ENCODE measurements at places on chromosomes 1 and 21. TPM values are rescaled to one million over a fixed set of nuclear protein-coding genes. Genes with fewer than 3 reads are reported as not detected.
A peak's percentile ranks its signal among the peaks of the same experiment; 100 is the strongest.

- peak; percentile 86 for DNase-seq
Measured at GRCh38 chr1:95384567-95384966, 150.6 kb downstream of the RWDD3 start.

DNA sequence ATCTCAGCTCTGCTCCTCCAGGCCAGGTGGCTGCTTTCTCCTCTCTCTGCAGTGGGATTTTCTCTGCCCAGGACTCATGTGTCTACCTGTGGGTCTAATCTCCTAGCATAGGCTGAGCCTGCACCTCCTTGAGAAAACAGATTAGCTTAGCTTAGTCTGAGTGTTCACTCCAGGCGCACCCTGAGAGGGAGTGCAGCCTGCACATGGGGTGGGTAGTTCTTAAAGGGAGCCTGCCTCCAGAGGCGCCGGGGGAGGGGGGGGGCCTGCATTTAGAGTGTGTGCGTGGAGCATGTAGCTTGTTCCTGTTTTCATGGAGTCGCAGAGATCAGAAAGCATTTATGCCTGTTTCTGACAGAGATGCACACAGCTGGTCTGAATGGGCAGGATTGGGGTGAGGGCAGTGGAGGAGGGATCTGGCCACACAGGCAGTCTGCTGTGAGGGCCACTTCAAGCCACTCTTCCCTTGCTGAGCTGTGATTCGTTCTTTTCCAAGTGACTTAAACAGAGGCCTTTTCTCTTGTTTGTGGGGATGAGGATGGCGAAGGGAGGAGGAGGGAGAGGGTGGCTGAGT is 45.2 kb downstream of the GALNT2 start:
- no peak for DNase-seq

GRCh38 chr1:22503721-22504410 is 52.2 kb downstream of the ZBTB40 start:
- DNase-seq, result no peak

GRCh38 chr21:41760411-41760810 is 6.4 kb downstream of the RIPK4 start:
- no peak for DNase-seq

GRCh38 chr1:6645018-6645417 is 20.4 kb downstream of the THAP3 start:
- no peak for DNase-seq

DNA sequence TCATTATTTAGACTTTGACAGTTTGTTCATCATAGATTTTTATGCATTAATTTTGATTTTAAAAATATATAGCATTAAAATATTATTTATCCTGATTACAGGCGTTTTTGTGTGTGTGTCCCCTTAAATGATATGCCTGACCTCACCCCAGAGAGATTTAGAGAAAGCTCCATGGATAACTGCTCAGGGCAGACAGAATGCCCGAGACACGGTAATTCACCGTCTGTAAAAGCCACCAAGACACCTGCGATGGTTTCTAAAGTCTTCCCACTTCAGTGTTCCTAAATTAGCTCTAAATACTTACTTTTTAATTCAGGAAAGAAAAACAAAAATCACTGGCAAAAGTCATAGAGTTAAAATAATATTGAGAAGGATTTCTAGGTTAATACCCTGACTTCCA is 350.6 kb upstream of the RUNX1 start:
- no peak for DNase-seq

DNA sequence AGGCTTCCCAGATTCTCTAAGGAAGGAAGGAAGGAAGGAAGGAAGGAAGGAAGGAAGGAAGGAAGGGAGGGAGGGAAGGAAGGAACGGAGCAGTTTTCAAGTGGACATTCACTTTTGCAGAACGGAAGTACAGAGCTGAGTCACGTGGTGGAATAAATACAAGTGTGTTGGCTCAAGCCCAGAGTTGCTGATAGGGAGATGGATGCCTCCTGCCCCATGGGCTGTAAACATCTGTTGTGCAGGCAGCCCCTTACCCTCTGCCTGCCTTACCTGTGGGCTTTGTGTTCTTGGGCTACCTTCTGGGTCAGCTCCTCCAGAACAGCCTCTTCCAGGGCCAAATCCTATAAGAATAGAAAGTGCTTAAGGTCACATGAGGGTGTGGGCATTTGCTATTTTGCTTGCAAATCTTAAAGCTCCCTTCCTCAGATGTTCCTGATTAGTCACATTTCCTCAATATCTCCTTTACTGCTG is 121.7 kb downstream of the SMYD2 start:
- no peak for DNase-seq

GRCh38 chr1:26761217-26761616 is 26.5 kb upstream of the PIGV start:
- no peak for DNase-seq

DNA sequence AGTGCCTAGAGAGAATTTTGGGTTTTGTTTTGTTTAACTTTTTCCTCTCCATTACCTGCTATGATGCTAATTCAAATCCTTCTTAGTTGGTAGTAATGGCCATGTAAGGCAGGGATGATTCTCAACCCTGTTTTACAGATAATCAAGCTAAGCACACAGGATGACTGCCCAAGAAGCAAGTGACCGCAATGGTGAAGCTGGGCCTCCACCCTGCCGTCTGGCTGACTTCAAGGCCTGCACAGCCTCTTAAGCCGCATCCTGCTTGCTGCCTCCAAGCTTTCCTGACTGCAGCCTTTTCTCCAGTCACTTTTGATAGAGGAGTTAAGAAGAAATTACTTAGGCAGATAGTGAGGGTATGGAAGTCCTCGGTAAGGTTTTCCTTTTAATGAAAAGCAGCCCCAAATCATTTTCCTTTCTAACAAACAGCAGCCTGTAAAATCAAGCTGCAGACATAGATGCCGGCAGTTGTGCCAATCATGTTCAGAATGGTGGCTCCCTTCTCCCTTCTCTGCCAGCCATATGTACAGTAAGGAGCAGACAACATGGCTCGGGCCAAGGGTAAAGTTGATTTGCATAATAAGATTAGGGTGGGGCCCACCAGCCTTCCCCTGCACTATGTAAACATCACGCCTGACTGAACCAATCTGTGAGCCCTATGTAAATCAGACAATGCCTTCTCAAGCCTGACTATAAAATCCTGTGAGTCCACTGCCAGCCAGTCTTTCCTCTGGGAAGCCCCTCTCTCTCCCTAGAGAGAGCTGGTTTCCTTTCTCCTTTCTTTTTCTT is 8.8 kb upstream of the CTBS start:
- DNase-seq, result no peak

- no peak for DNase-seq
Measured at GRCh38 chr1:79982211-79982610, 975.7 kb upstream of the ADGRL4 start.

GRCh38 chr1:56050911-56051310 is 528.5 kb downstream of the PLPP3 start:
- no peak for DNase-seq

GRCh38 chr1:206963119-206963712 is 7.0 kb downstream of the FCAMR start:
- DNase-seq, result no peak

GRCh38 chr1:12580054-12580887 is 37.7 kb downstream of the DHRS3 start:
- DNase-seq, result no peak

DNA sequence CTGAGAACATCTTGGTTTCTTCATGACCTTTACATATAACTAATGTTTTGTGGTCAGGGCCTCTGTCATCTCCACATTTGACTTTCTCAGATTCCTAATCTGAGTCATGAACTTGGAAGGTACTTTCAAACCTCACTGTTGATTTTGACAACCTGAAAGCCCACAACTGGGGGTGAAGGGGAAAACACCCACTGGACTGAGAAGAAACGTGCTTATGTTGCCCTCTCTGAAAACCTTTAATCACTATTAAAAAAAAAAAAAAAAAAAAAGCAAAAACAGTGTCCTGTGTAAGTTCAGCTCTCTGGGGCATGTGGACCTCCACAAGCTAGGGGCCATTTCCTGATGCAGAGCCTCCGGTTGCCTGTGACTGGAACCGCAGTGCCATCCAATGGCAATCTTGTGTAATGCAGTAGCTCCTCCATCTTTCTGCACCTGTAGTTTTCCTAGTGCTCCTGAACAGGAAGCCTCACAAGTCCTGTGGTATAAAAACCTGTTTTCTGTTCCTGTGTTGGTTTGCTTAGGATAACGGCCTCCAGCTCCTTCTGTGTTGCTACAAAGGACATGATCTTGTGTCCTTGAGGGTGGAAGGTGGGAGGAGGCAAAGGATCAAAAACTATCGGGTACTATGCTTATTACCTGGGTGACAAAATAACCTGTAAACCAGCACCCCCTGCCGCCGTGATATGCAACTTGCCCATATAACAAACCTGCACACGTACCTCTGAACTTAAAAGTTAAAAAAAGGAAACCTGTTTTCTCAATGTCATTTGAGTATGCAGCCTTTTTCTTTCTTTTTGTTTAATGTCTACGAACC is 124.5 kb downstream of the ZNF648 start:
- peak; percentile 77 for DNase-seq

DNA sequence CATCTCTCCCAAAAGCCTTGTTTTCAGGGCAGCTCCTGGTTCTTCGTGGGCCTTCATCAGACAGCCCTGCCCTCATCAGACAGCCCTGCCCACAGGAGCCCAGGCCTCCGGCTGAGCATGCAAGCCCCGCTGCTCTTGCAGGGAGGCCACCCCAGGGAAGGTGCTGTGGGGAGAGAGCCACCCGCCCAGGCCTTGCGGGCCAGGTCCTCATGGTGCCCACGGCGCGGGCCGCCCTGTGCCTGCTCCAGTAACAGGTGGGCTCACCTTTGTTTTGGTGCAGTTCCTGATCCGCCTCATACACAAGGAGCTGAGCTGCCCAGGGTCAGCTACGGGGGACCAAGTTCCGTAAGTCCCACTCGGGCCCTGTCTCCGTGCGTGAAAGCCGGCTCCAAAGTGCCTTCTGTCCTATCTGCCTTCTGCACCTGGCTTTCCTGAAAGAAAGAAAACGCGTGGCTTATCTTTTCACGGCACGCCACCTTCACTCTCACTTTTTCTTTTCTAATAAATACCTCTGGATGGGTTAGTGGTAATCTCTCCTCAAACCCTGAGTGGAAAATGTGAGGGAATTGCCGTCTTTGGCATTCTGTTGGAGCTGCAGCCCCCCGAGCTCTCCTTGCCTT is 65.9 kb downstream of the SLC37A1 start:
- DNase-seq, result no peak

The PLA2G4A gene
- 1.8 TPM for total RNA-seq

The CDC7 gene
- 36.4 TPM for total RNA-seq

The PLPPR5 gene
- total RNA-seq, result 4.8 TPM

The CLIC6 gene
- total RNA-seq, result 1.3 TPM

The KCNA2 gene
- 0.78 TPM for total RNA-seq

Data from H1 (cell line).